HL-60 (cell line): ENCODE measurements at places on chromosomes 13 and 19.
A peak's percentile ranks its signal among the peaks of the same experiment; 100 is the strongest.

- DNase-seq: peak; percentile 4
Measured at GRCh38 chr13:37168926-37169325, 63.5 kb upstream of the CSNK1A1L start.

GRCh38 chr13:20903164-20903475 is 574 bp upstream of the XPO4 start:
- DNase-seq: no peak

DNA sequence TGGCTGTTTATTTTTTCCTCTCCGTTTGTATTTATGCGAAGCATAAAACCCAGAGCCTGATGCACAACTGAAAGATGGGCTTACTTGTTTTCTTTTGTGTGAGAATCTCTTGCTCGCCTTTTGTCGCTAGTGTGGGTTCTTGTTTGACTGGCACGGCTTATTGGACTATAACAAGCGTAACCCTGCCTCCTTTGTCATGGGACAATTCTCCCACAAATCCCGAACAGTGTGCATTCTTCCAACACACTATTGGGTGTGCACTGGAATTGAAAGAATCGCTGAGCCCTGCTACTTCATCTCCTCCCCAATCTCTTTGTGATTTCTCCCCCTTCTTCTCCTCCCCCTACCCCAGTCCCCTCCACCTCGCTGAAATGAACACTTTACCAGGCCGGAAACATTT is 110.8 kb downstream of the ZIC5 start:
- DNase-seq: no peak

GRCh38 chr13:113498905-113499304 is 8.4 kb upstream of the DCUN1D2 start:
- no peak for DNase-seq

DNA sequence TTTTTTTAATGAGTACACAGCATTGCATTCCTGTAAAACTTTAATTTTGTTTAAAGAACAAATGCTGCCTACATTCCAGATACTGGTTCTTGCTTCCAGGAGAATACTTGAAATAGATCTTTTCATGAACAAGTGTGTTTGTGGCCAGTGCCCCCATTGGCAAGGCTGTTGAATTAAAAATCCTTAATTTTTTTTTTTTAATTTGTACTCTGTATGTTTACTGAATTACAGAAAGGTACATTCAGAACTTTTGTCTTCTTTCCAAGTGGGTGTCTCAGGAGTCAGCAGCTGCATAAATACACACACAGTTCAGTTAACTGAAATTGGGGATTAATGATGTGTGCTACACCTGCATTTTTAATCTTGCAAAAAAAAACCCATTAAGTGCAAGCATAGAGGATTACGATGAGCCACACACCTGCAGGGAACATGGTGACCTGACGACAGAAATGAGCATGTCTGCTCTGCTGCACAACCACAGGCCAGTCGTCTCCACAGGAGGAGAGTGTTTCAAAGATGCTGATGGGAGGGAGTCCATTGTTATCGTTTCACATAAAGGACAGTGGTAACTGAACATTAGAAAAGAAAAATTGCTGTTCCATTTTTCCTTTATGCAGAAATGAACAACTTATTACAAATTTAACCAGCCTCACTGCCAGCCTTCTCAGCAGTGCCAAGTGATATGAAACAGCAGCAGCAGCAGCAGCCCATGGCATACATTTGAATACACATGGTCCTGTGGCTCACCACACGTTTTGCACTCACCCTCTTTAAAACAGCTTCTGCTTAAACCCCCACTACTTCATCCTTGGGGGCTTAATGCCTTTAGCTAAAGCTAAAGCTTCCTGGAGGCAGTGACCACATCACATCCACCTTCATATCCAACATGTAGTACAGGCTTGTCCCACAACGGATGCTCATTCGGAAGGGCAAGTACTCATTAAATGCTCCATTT is 72.3 kb upstream of the RFC3 start:
- no peak for DNase-seq

DNA sequence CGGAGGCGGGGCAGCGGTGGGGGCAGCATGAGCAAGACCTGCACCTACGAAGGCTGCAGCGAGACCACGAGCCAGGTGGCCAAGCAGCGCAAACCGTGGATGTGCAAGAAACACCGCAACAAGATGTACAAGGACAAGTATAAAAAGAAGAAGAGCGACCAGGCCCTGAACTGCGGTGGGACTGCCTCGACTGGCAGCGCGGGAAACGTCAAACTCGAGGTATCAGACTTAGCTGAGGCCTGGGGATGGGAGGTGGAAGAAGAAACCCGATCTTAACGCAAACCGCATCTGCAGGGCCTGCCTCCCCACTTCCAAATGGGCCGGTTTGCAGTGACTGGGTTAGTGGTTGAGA is 693 bp downstream of the RFXAP start:
- DNase-seq: no peak

GRCh38 chr13:45576466-45576865 is 39.1 kb downstream of the ERICH6B start:
- no peak for DNase-seq

DNA sequence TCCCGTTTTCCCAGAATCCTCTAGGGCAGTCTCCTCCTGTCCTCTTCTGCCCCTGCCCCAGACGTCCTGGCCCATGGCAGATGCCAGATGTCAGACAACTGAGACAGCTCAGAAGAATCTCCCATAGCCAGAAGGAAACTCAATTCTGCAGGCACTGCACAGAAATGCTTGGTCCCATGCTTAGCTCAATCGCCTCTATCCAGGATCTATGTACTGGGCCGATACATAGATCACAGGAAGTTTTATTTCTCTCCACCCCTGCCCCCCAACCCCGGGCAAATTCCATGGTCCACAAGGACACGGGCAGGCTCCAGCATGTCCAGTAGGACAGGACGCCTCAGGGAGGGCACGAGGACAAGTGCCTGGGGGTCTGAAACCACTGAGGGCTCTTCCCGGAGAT is 4.8 kb downstream of the MBD3 start:
- DNase-seq: no peak

- DNase-seq: no peak
Measured at GRCh38 chr13:28110414-28110813, 10.0 kb upstream of the FLT3 start.

GRCh38 chr13:48533961-48534600 is 1.2 kb upstream of the RCBTB2 start:
- DNase-seq: no peak

GRCh38 chr19:29837448-29837981 is 25.7 kb downstream of the CCNE1 start:
- DNase-seq: no peak

DNA sequence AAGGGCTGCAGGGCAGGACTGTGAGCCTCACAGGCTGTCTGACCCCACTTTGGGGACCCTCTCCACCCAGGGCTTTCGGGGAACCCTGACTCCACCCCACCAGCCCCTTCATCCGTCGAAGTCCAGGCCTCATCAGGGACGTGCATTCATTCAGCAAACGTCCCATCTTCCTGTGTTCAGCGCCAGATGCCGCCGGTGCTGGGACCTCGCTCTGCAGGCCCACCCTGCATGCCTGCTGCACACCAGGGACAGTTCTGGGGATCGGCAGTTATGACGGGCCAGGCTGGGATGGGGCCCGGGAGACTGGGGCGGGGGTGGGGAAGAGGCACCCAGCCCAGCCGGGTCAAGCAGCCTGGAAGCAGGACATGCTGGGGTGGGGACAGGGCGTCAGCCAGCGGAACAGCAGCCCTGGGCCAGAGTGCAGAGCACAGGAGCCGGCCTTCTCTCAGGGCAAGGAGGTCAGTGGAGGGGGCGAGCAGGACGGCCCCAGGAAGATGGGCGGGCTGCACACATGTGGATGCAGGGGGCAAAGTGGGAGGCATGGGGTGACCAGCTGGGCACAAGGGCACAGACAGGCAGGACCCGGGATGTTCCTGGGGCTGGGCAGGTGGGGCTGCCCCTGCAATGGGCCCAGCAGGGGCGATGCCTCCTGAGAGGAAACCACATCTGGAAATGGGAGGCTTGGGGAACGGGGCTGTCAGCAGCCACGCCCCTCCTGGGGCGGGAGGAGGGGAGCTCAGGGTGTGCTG is 5.1 kb downstream of the GAMT start:
- no peak for DNase-seq

DNA sequence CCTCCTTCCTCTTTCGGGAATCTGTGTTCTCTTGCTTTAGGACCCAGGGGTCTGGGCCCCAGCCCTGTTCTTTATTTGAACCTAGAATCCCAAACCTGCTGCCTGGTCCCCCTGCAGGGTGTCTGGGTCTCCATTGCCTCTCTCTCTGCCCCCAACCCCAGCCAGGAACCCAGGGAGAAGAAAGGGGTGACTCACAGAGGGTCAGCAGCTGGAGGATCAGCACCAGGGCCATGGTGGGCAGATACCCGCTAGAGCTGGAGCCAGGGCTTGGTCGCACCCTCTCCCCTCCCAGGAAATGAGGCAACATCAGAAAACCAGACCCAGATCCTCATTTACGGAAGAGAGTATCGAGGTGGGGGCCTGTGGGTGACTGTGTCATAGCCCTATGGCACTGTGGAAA is at the start of gene OSCAR:
TSS of gene OSCAR (minus strand) at position 243 of the 400 bp plus-strand sequence. CDS start at position 232, 11 bp downstream.
- DNase-seq: peak; percentile 90

DNA sequence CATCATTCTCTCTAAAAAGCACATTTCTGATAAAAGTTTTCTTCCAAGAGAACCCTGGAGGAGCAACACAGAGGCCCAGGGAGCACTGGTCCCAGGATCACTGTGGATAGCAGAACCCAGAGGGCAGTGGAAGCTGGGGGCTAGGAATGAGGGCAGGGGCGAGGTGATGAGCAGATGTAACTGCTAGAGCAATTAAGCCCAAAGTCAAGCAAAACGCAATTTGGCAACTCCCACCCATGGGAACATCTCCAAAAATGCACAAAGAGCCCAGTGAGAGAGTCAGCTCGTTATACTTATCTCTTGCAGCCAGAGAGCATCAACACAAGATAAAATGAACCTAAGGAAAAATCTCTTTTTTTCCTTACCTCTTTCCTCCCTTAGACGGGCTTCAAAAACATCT is 284.2 kb downstream of the TBC1D4 start:
- DNase-seq: no peak

- no peak for DNase-seq
Measured at GRCh38 chr13:93248627-93249047, 22.0 kb downstream of the GPC6 start.

DNA sequence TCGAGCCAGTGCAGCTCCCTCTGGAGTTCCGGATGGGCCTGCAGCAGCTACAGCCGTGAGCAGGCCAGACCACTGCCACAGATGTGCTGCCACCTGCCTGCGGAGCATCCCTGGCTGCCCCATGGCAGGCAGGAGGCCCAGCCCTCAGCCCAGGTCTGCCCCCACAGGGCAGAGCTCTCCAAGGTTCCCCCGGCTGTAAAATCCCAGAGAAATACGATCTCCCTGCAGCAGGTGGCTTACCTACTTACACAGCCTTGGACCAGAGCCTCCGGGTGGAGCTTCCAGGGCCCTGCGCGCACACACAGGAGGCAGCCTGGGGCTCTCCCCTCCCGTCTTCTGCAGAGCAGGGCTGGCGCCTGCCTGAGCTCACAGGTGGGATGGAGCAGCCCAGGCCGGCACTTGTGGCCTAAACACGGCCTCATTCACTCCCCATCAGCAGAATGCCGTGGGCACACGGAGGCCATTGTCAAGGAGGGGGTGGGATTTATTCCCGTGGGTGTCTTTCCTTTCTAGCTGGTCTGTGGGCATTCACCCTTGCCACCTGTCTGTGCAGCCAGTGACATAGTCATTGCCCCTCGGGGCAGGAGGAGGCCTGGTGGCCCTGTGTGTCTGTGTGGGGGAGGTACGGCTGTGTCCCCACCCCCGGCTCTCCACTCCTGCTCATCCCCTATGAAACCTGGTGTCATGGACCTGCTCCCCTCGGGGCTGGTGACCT is 118.0 kb downstream of the KDM4B start:
- no peak for DNase-seq

DNA sequence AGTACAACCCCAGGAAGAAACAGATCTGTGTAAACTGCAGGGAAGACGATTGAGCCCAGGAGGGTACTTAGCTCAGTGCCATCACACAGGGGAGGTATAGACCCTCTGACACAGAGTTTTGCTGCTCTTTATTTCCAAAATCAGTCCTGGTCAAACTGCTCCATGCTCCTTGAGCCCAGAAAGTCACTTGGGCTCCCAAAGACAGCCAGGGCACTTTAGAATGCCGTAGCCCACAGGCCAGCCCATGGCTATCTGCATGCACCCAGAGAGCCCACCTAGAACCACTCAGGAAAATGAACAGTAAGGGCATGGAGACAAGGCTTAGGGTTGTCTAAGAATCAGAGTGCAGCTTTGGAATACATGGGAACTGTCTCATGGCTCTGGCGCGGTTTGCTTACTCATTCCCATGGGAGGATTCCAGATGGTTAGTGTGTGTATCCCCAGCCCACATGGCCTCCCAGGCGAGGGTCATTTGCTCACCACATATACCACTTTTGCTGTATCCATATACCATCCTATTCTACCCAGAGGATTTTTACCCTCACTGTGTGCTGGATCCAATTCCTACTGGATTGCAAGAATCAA is 14.7 kb upstream of the PDCD5 start:
- no peak for DNase-seq

- no peak for DNase-seq
Measured at GRCh38 chr19:18456974-18457373, 19.0 kb upstream of the ISYNA1 start.

DNA sequence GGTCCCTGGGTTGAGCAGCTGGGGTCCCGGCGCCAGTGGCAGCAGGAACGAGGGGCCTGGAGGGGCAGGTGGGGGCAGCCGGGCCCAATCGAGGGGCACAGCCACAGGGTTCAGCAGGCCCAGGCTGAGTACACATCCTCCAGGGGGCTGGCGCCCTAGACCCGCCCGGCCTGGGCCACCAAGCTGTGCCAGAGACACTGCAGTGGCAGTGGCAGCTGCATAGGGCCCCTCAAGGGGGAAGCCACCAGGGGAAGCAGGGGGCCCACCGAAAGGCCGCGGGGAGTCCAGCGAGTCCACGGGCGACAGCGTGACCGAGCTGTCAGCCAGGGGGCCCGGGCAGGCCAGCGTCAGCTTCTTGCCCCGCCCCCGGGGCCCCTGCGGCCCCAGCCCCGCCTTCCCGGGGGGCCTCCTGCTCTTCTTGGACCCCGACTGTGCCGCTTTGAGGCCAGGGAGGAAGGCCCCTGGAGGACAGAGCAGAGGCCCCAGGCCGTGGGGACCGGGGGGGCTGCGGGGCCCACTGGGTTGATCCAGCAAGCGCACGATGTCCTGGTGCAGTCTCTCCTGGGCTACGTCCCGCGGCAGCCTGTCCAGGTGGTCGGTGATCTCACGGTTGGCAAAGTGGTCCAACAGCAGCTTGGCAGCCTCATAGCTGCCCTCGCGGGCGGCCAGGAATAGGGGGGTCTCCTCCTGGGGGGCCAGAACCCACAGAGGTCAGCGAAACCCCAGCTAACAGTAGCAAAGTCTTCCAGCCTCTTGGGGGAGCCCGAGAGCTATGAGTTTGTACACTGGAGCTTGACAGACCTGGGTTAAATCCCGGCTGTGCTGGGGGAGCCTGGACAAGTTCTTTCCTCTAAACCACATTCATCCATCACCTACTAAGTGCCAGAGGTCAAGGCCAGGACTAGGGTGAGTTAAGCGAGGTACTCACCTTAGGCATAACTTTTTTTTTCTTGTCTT is 39.5 kb downstream of the NOTCH3 start:
- DNase-seq: no peak
